ENCODE measurements at places on chromosomes 5 and 9. TPM values are rescaled to one million over a fixed set of nuclear protein-coding genes. Genes with fewer than 3 reads are reported as not detected.

The DNAI1 gene
- total RNA-seq: not detected

The PIP5KL1 gene
- total RNA-seq: 0.87 TPM

The GRIN1 gene
- total RNA-seq: not detected

The TAF1L gene
- not detected for total RNA-seq

The ADAMTSL2 gene
- total RNA-seq: not detected

The SLC6A7 gene
- total RNA-seq: not detected

The MEGF10 gene
- 0.52 TPM for total RNA-seq

The DMRTA1 gene
- total RNA-seq: 0.14 TPM

The GABRG2 gene
- total RNA-seq: not detected

The SLC1A1 gene
- total RNA-seq: 32.1 TPM

The SHOC1 gene
- 0.07 TPM for total RNA-seq

The ZCCHC7 gene
- total RNA-seq: 8.8 TPM

The IFNE gene
- not detected for total RNA-seq

The EPB41L4B gene
- 5.9 TPM for total RNA-seq

The TNFSF8 gene
- not detected for total RNA-seq

The HRCT1 gene
- total RNA-seq: not detected

The OR1Q1 gene
- not detected for total RNA-seq

The PCDHGB2 gene
- 0.98 TPM for total RNA-seq

The IL13 gene
- not detected for total RNA-seq

The TLX3 gene
- 0.87 TPM for total RNA-seq

The SV2C gene
- total RNA-seq: not detected

The ENTPD2 gene
- not detected for total RNA-seq

The EIF4EBP3 gene
- total RNA-seq: 2.8 TPM

The IFNA13 gene
- not detected for total RNA-seq

The ECM2 gene
- total RNA-seq: not detected

The SPARC gene
- 165 TPM for total RNA-seq
